Stimulated activated CD8-positive, alpha-beta memory T cell treated with anti-CD3 and anti-CD28 coated beads, Interleukin-4, amount 100 ng/mL, for 1 hour (primary cell): ENCODE measurements at places on chromosomes 4 and X.

DNA sequence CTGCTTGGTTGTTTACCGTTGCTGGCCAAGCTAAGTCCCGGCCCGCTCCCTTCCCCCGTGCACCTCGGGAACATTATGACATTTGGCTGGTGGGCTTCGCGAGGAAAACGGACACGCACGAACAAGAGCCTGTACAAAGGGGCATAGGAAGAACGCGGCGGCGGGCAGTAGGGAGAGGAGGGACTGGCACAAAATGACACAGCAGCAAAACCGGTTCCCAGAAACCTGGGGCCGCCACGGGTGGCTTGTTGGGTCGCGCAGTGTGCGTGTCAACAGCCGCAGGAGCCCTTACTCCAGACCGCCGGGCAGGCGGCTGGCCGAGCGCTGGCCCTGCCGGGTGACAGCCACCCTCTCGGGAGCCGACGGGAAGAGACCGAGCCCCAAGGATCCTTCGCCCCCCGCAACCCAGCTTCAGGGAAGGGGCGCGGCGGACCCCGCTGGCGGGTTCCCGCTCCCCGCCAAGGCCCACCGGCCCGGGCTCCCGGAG is 1.6 kb upstream of the LIN54 start:
- no peak for DNase-seq

GRCh38 chr4:120718979-120719566 is 203.5 kb downstream of the PRDM5 start:
- DNase-seq = no peak

DNA sequence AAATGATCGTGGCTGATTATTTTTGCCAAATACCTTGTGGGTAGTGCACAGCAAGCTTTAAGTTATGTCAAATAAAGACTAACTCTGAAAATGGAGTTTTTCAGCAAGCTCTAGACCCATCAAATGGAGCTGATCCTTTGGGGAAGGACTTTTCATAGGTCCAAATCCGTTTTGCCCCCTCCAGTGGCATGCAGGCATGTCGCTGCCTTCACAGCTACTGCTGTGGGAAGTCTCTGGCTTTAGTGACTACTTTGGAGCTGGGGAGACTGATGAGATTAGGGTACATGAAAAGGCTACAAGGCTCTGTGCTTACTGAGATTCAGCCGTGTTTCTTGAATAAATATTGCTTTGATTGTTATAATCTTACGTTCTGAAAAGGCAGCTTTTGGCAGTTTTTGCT is 106.6 kb upstream of the HS3ST1 start:
- DNase-seq = no peak

DNA sequence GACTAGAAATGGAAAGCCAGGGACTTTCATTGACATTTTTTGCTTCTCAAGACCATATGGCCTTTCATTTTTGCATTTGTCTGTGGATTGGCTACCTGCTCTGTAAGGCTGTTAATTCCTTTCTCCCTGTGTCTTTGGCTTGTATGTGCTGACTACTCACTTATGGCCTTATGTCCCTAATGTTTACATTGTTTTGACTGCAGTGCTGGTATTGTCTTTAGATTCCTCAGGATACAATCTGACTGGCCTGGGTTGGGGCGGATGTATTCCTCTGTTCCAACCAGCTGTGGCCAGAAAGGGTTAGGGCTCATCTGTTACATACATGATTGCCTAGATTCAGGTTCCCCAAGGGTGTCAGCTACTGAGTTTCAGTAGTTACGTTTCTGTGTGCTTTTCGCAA is 108.1 kb downstream of the RAPGEF2 start:
- no peak for DNase-seq

DNA sequence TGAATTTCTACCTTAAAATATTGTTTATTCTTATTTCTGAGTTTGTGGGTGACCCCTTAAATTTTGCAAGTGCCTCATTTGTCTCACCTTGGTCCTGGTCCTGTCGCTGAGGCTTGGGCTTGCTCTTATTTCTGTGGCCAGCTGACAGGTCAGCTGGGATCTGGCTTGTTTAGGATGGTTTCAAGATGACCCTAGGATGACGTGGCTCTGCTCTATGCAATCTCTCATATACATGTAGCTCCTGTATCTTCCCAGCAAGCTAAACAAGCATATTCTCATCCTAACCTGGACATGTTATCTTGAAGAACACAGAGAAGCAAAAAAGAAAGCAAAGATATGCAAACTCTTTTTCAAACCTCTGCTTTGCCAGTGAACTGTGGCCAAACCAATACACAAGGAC is 158.4 kb downstream of the BANK1 start:
- DNase-seq = no peak

- no peak for DNase-seq
Observed at GRCh38 chr4:105933083-105933482, 37.8 kb downstream of the NPNT start.

DNA sequence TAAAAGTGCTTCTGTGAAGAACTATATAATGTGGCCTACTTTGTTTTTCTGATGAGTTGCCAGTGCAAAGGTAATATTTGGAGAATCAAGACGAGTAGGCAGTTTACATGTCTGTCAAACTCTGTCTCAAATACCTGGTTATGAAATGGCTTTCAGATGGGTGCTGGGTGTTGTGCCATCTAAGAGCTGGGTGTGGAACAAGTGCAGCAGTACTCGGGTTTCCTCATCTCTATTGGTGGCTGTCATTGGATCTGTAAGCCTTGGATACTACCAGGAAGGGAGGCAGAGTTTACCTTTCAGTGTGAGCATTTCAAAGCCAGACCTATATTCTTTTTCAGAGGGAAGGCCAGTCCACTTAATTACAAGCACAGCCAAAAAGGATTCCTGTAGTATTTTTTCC is 37.2 kb downstream of the MTM1 start:
- DNase-seq = no peak

DNA sequence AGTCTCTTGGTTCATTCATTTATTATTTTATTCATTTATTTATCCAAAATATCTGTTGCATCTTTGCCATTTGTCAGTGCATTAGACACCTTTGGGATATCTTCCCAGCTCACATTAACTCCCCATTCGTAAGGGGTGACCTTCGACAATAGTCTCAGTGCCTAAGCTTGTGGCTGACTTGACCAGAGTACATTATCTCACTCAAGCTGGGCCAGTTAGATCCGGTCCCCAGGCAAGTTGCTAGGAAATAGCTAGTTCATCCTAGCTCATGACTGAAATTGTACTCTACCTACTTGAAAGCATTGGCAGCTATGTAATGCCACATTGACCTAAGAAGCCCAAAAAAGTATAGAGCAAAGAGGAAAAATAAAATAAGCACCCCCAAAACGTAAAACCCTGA is 165.3 kb downstream of the FBXO8 start:
- DNase-seq = no peak

GRCh38 chrX:108439961-108440696 is 491 bp downstream of the COL4A5 start:
- no peak for DNase-seq

GRCh38 chr4:175882891-175883290 is 70.8 kb upstream of the GPM6A start:
- no peak for DNase-seq

GRCh38 chr4:84965553-84966381 is 723 bp downstream of the WDFY3 start:
- DNase-seq = no peak

GRCh38 chr4:140637836-140638235 is 69.1 kb upstream of the UCP1 start:
- no peak for DNase-seq

- no peak for DNase-seq
Observed at GRCh38 chr4:36237366-36238313, 6.7 kb downstream of the ARAP2 start.

GRCh38 chrX:149504226-149504914 is 736 bp downstream of the IDS start:
- DNase-seq = peak; percentile 37

DNA sequence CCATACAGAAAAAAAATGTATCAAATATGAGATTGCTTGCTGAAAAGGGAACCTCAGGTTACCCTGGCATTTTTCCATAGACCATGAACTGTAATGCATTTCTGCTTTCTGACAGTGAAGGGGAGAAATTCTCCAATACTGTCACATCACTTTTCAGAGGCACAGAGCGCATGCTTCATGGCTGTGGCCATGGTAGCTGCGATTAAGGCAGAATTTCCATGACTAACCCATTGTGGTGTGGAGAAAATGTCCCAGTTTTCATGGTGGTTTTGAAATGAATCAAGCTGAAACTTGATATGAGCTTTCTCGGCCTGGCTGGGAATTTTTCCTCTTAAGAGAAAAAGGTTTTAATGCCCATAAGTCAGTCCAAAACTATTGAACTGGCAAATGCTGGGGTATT is 39.5 kb upstream of the MAP3K15 start:
- no peak for DNase-seq

DNA sequence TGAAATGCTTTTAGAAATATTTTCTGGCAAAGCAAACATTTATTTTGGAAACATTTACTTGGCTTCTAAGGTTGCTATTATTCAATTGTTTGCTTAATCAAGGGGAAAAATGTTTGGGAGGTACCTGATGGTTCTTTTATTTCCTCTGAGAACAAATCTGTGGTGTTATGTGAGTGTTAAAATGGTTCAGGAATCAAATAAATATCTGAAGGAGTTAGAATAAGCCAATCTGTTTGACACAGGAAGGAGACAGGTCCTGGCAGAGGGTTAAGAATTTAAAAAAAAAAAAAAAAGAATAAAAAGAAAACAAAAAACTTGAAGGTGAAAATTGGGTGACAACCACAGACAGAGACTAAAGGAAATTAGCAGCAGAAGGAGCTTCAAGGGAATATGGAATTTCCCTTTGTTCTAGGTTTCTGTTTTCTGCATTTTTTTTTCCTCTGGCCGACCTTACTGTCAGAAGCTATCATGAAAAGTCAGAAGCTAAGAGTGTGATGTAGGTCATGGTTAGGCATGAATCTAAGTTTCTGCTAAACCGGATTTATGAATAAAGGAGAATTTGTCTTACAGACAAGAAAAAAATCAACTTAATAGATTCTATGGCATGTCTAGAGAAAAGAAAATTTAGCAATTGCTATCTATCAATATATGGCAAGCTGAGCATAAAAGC is 78.6 kb upstream of the PNPLA4 start:
- no peak for DNase-seq

DNA sequence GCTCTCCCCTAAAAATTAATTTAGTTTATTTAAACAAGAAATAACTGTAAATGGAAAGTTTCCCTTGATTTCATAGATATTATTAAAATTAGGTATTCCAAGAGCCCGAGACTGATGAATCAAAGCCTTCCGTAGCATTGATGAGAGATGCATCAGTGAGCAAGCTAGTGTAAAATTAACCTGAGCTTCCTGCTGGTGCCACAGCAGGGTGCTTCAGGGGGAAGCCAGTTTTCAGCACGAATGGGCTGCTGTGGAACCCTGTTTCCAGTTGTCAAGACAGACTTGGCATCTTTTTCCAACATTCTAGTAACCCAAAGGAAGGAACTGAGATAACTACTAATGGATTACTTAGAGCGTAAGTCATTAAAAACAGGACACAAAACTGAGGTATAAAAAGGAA is 221.7 kb downstream of the RBMX2 start:
- no peak for DNase-seq

GRCh38 chrX:16403808-16404207 is 236.5 kb downstream of the MAGEB17 start:
- DNase-seq = no peak

GRCh38 chrX:40290517-40290916 is 192.8 kb upstream of the BCOR start:
- no peak for DNase-seq

DNA sequence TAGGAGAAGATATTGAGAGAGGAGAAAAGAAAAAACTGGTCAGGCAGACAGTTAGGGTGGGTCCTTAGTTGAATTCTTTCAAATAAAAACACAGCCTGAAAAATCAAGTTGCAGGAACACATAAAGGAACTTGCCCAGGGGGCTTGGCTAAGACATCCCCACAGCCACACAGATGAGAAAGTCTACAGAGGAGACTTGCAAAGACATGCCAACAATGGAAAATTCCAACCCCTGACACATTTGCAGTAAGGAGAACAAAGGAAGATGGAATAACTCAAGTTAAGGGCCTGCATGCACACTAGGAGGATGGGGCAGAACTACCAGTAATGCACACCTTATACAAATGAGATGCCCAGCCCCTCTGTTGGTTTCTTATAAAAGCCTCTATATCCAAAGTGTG is 197.6 kb downstream of the CPXCR1 start:
- DNase-seq = no peak

DNA sequence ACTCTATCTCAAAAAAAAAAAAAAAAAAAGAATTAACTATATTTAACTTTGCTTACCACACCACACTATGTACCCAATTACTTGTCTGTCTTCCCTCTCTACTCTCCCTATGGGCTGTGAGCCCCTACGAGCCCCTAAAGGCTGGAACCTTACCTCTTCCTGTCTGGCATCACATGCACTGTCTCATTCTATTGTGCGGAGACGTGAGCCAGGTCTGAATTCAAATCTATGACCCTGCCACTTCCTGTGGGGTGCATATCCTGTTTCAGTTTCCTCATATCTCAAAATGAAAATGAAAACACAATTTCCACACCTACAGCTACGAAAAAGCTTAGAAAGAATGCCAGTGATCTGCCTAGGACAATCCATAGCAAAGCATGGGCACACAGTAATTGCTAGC is 42.9 kb upstream of the HS3ST1 start:
- DNase-seq = peak; percentile 25

DNA sequence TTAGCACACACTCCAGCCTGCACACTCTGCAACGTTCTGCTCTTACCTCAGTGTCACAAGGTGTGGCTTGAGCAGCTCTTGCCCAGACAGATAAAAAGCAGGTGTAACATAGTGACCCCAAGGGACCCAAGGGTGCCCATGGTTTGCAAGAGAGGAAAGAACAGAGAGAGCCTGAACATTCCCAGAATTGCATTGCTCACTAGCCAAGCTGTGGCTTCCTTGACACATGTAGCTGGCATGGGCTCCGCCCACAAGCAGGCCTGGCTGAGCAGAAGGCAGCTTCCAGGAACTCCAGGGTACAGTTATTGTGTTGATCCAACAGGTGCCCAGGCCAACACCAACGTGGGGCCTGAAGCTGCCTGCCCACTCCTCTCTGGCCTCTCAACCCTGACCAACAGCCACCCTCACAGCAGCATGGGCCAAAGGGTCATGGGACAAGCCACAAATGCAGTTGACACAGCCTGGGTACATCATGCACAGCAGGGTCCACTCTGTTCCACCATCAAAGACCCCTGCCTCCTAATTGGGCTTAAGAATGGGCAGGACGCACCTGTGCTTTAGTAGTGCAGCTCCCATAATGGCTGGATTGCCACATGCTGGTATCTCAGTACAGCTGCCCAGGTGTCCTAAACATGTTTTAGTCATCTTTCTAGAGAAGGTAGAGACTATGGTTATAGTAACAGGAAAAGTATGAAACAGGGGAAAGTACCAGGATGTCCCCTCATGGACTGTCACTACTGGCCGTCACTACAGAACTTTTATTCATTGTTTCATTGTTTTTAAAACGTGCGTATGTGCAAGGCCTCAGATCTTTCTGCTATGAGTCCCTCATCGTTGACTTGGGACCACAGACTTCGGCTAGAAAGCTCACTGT is 73.7 kb upstream of the ACSL1 start:
- DNase-seq = no peak

DNA sequence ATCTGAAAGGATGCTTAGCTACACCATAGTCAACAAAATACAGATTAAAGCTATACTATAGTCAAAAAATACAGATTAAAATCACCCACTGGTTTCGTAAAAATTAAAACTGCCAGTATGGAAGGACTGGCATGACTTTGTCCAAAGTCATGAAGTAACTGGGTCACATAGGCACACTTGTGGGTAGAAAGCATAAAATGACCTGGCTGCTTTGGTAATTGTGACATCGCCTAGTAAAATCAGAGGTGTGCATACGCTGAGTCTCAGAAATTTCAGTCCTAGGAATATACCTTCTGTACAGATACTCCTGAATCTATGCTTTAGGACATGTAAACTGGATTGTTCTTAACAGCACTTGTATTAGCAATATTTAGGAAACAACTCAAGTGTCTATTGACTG is 28.1 kb downstream of the CLNK start:
- no peak for DNase-seq
